ENCODE measurements at places on chromosomes 16 and 17.
A peak's percentile ranks its signal among the peaks of the same experiment; 100 is the strongest.

- no peak for DNase-seq
Measured at GRCh38 chr17:67492251-67492740, 115.2 kb downstream of the PITPNC1 start.

- DNase-seq = peak; percentile 79
Measured at GRCh38 chr16:12455287-12455798, 348.3 kb downstream of the CPPED1 start.

GRCh38 chr17:3532106-3532858 is 25.3 kb downstream of the TRPV3 start:
- DNase-seq = no peak

GRCh38 chr17:76598004-76598439 is 12.4 kb upstream of the ST6GALNAC2 start:
- no peak for DNase-seq

DNA sequence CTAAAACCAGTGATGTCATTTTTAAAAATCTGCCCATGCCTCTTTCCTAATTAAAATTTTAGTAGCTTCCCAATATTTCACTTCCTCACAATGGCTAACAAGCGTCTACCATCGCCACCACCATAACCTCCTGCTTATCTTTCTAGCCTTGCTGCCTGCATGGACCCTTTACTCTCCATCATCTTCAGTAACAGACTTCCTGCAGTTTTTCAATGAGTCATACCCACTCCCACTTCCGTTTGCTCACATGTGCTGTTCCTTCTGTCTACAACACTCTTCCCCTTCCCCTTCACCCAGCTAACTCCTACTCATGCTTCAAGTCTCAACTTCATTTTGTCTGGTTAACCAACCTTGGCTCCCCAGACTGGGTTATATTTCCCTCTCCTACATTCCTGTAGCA is 12.8 kb upstream of the SKAP1 start:
- no peak for DNase-seq

- DNase-seq = no peak
Measured at GRCh38 chr16:57607676-57608461, 20.6 kb upstream of the ADGRG1 start.

GRCh38 chr17:6393351-6393952 is 41.5 kb downstream of the AIPL1 start:
- DNase-seq = no peak

GRCh38 chr16:86403541-86404163 is 106.7 kb upstream of the FOXF1 start:
- DNase-seq = no peak

- DNase-seq = no peak
Measured at GRCh38 chr17:78679495-78680395, 102.3 kb downstream of the CYTH1 start.

GRCh38 chr17:68302066-68302564 is 10.8 kb downstream of the ARSG start:
- DNase-seq = no peak

GRCh38 chr16:73037331-73037745 is 10.6 kb downstream of the ZFHX3 start:
- DNase-seq = no peak

DNA sequence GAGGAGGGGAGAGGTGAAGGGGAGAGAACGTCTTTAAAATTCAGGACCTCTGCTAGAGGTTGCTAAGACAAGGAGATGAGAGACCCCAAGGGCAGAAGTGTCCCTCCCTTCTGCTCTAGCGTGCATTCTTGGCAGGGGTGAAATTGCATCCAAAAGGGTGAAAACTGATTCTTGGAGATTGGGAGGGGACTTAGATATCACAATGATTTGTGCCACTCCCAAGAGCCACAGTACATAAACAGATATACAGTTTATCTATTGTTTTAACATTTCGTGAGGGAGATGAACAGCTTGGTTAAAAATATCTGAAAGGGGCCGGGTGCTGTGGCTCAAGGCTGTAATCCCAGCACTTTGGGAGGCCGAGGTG is 12.8 kb downstream of the CAVIN1 start:
- DNase-seq = no peak

- DNase-seq = no peak
Measured at GRCh38 chr17:29802246-29802645, 127.8 kb downstream of the SSH2 start.

DNA sequence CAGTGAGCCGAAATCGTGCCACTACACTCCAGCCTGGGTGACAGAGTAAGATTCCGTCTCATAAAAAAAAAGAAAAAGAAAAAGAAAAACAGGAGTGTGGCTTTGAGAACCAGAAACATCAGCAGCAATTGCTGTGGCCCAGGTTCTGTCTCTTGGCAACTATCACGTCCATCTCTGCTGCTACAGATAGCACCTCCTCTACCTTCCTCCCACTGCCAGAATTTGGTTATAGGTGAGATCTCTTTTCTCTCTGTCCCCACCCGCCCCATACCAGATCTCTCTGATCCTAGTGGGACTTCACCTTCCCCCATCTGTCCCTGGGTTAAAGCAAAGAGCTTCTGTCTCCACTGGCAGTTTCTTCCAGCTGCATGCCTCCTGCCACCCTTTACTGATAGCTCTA is 3.1 kb downstream of the TLCD2 start:
- no peak for DNase-seq

- DNase-seq = no peak
Measured at GRCh38 chr17:78411241-78411857, 32.9 kb downstream of the PGS1 start.

GRCh38 chr16:29824589-29825144 is 4.4 kb downstream of the MVP start:
- peak; percentile 72 for DNase-seq

DNA sequence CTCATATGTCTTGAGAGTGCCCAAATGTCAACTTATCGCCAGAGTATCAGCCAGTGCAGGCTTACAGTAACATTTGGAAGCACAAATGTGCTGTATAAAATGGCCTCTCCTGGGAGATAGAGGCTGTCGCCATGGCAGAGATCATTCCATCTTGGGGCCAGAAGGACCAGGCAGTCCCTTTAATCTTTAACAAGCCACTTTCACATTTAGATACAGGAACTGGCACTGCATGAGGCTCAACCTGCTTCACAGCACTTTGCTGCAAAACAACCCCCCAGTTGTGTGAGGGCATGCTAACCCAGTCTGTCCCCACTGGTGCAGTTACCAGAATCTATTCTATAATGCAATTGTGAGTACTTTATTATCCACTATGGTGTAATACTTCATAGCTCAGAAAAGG is 4.7 kb upstream of the RFFL start:
- no peak for DNase-seq

GRCh38 chr17:4442582-4442981 is 8.8 kb downstream of the SPNS3 start:
- no peak for DNase-seq

- DNase-seq = no peak
Measured at GRCh38 chr16:51815523-51815922, 664.5 kb upstream of the SALL1 start.

DNA sequence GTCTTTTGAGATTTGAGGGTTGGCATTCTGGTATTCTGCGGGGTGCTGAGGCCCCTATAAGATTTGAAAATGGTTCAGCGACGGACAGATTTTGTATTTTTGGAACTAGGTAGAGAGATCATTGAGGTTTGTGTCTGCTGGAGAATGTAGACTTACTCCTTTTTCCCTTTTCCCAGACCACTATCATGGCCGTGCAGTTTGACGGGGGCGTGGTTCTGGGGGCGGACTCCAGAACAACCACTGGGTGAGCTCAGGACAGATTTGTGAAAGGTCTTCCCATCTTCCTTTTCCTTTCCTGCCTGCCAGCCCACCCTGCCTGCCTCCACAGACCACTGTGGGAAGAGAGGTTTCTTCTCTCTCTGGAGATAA is 572 bp downstream of the PSMB6 start:
- DNase-seq = peak; percentile 68

DNA sequence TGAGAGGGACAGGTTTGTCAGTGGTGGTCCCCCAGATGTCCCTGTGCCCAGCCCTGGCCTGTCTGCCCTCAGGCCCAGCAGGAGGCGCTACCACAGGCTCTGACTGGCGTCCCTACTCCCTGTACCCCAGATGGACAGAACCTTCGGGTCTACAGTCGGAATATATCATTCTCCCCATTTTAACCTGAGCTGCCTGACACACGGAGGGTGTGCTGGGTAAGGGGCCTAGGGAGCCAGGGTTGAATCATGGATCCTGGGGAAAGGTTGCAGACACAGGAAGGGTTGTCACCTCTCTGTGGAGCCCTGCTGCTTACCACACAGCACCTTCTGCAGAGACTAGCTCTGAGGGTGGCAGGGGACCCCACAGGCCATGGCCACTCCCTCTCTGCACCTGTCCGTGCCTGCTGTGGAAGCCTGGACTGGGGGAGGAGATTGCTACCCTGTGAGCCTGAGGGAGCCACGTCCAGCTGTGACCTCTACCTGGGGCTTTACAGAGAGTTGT is 162.2 kb upstream of the ZNF267 start:
- no peak for DNase-seq

GRCh38 chr17:80008383-80008840 is 27.3 kb downstream of the TBC1D16 start:
- peak; percentile 92 for DNase-seq

GRCh38 chr16:48393485-48394354 is 8.5 kb upstream of the SIAH1 start:
- peak; percentile 81 for DNase-seq

GRCh38 chr17:62713086-62713881 is 85.8 kb downstream of the MRC2 start:
- no peak for DNase-seq

- peak; percentile 49 for DNase-seq
Measured at GRCh38 chr17:47204722-47205418, 4.3 kb upstream of the MYL4 start.

DNA sequence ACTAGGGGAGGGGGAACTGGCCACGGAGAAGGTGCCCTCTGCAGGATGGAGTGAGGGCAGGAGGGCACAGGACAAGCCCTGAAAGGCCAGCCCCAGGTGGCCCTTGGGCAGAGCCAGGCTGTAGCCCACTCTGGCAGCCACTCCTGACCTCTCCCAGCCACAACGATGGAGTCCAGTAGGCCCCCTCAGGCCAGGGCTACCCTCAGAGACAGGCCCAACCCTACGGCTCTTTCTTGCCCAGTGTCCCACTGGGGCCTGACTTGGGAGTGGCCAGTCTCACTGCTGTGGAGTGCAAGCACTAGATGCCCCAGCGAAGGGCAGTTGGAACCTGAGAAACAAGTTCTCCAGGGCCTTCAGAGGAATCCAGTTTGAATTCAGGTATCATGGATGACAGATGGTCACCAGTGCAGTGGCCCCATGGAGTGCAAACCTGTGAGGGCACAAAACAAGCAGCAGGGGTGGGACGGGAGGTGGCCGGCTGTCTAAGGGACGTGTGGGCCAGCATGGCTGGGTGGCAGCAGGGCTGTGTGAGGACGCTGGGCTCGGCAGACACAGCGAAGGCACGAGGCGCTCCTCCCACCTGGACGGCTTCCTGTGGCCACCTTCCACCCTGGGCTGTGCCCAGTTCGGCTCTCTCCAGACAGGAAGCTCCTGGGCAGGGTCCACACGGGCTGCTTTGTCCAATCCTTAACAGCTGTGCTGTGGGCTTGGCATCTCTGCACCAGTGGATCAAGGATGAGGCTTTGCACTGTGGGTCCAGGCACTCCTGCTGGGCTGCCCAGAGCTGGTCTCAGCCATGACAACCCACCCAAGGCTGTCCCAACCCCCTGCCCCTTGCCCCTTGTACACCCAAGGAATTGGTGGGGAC is 72.1 kb downstream of the AMFR start:
- no peak for DNase-seq

DNA sequence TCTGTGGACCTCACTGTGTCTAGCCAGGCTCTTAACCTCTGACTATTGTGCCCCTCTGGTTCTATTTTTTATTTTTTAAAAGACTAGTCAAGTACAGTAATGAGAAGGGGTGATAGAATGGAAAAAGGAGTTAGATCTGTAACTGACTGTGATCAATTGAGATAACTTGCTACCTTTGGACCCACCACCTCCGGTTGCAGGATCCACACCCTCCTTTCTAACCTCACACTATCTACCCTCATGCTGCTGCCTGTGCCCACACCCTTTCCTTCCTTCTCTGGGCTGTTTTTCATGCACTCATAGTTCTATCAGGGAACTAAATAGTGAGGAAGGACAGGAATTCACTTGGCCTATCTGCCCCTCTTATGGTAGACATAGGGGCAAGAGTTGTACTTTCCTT is 172.3 kb downstream of the KATNIP start:
- DNase-seq = no peak

DNA sequence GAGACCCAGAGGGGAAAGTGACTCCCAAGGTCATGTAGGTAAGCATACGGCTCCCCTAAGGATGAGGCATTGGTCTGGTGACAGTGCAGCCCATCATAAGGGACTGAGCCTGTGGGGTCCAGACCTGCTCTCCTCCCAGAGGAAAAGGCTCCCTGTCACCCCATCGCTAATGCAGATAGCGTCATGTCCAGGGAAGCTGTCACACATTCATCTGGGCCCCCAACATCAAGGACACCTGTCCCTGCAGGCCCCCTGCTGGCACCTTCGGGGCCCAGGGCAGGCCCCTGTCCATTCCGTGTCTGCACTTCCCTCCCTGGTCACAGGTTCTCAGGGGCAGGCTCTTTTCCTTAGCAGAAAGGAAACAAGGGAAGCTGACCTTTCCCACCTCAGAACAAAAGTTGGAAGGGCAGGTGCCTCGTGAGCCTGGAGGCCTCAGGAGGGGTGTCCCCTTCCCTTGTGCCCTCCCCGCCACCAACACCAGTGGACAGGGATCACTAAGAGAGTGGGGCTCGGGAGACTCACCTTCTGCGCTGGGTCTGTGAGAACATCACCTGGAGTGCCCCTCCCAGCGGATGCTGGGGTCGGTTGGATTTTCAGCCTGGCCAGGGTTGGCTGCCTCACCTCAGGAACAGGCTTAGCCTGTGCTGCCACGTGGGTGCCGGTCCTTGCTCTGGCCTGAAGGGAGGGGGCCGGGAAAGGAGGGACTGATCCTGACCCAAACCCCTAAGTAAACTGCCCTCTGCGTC is 17.3 kb upstream of the LASP1NB start:
- DNase-seq = no peak

DNA sequence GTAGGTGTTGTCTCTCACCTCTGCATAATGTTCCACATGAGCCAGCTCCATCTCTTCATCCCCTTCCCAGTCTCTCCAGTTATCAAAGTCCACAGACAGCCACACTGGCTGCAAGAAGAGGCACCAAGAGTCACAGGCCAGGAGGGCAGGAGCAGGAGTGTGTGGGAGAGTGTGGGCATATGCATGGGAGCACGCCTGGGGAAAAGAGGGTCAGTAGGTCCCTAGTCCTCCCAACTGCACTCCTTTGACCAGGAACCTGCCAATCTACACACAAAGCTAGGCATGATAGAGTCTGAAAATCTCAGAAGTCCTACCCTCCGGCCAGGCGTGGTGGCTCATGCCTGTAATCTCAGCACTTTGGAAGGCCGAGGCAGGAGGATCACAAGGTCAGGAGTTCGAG is 7.3 kb upstream of the AARSD1 start:
- DNase-seq = no peak

- DNase-seq = no peak
Measured at GRCh38 chr17:8133399-8133798, 9.5 kb upstream of the HES7 start.

DNA sequence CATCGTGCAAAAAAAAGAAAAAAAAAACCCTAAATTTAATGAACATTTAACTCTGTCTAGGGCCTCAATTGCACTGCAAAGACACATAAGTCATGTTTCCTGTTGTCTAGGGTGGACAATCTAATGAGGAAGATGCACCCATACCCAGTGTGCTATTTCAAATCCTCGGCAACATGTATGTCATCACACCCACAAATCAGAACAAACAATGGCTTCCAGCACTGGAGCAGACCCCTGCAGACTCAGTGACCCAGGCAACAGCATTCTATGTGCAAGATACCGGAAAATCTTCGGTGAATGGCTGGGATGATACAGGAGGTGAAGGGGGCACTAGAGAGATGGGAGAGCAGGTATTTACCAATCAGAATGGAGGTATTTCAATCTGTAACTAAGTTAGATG is 221.7 kb upstream of the XYLT1 start:
- DNase-seq = no peak

All from AG08395 (cell line).